ENCODE measurements at places on chromosomes 7 and 10. TPM values are rescaled to one million over a fixed set of nuclear protein-coding genes. Genes with fewer than 3 reads are reported as not detected.

- DNase-seq = no peak
These were observed 232.7 kb downstream of the NSUN6 start for GRCh38 chr10:18418541-18419215.

DNA sequence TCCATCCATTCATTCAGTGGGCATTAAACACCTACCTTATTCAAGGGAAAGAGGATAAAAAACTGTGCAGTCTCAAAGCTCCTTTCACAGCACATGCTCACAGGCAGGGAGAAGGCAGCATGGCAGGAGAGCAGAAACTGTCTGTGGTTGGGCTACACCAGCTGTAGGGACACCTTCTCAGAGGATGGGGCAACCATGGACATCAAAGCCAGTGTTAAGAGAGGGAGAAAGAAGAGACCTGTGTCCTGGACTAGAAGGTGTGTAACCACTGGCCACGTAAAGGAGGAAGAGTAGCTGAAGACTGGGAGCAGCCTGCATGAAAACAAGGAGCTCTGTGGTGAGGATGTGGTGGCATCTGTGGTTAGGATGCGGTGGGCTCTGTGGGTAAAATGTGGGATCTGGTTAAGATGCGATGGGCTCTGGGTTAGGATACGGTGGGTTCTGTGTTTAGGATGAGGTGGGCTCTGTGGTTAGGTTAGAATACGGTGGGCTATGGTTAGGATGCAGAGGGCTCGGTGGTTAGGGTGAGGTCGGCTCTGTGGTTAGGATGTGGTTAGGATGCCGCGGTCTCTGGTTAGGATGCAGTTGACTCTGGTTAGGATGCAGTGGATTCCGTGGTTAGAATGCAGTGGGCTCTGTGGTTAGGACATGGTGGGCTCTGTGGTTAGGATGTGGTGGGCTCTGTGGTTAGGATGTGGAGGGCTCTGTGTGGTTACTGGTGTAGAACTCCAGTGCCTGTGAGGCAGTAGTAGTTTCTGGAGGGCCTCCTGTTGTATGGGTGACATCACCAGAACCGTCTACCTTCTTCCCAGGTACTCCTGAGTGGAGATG lies 197.6 kb downstream of the WDR37 start:
- DNase-seq = no peak

GRCh38 chr10:77796311-77796915 lies 130.1 kb downstream of the DLG5 start:
- no peak for DNase-seq

DNA sequence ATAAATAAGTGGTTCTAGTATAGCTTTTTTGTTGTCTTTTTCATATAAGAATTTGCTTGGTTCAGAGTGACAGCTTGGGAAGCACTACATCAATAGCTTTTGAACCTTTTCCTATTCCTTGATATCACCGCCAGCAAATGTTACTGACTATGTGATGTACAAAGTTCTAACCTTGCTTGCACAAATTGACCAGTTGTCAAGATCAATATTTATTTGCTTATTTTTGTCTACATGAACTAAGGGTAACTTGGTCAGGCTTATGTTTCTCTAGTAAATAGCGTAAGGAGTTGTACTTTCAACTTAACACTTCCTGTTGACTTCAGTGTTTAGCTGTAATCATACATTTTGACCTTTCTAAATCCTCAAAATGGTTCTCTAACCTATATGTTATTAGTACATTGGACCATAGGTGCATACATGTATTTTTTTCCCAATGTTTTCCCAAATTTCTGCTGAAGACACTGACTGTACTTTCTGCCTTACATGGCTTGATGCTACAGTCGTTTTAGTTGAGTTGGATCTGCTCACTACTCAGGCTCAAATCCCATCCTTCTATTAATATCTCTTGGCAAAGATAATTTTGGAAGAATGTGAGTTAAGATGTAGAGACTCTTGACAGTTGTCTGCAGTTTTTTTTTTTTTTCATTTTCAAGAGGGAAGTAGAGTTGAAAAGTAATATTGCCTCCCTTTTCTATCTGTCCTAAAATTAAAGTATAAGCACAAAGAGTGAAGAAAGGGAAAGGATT lies 239.1 kb upstream of the KAT6B start:
- no peak for DNase-seq

- DNase-seq = peak; percentile 95
These were observed 2.0 kb downstream of the ZMIZ1 start for GRCh38 chr10:79070606-79071395.

DNA sequence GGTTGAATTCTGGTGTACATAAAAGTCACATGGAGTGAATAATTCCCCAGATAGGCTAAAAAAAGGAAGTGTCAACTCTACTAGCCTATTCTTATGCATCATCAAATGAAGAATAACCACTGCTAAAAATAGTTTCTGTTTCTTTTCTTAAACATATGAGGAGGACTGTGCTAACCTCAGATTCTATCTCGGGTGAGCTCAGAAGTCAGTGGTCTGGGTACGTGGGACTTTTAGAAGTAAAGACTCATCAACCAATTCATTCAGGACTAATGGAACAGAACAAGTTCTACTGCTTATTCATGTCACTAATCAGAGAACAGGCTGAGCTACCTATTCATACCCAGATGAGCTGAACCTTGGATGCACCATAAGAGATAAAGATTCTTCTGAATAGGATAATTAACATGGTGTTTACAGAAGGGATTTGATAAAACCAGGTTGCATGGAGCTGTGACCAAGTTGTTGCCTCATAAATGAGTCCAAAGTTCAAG lies 9.5 kb upstream of the ASAH2 start:
- DNase-seq = no peak

DNA sequence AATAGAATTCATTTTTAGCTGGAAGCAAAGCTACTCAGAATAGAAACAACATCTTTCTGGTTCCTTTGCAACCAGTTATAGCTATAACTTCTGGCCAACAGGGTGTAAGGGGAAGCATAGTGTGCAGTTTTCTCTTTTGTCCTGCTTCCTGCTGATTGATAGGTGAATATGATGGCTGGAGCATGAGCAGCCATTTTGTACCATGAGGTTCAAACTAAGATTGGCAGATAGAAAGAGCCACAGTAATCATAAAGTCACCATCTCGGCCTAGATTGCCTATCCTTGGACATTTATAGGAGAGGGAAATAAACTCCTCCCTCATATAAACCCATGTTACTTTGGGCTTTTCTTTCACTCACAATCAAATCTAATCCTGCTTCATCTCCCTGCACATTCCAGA lies 102.2 kb upstream of the FGFR2 start:
- no peak for DNase-seq

- peak; percentile 25 for DNase-seq
These were observed 111.7 kb upstream of the BTBD16 start for GRCh38 chr10:122159141-122159970.

DNA sequence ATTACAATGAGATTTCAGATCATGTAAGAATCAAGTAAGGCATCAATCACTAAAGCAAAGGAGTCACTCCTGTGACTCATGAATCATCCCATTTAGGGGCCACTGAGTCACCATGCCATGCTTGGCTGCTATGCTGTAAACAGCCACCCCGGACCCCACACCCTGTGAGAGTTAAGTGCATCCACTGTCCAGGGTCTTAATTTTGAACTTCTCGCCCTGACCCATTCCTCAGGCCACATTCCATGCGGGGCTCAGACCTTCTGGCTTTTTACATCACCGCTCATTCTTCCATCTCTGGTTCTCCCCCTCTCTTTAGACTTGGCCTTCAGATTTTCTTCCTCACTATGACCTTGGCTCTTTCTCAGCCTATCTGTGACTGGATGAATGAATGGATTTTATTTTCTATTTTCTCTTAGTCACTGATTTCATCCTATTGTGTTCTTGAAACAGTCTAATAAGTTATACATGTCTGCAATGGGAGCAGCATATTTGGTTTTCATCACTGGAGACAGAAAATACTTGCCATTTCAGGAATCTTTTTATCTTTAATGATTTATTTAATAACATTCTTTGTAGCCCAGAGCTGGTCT lies 239.6 kb downstream of the SKIDA1 start:
- DNase-seq = no peak

DNA sequence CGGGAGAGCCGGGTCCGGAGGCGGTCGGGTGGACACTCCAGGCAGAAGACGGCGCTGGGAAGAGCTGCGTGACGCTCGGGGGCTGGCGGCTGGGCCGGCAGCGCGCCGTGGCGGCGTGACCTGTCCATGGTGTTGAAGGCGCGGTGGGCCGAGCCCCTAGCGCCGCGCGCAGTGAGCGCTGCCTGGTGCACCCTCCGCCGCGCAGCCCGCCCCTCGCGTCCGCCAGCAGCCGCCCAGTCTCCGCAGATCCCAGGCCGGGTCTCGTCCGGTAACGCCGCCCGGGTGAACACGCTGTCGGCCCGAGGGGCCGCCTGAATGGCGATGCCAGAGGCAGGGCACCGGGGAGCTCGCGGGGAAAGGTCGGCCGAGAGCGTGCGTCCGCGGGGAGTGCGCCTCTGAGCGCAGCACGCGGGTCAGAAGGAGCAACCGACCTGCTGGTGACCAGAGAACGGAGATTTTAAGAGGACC lies 657 bp upstream of the TMEM178B start:
- peak; percentile 45 for DNase-seq

GRCh38 chr10:44024356-44025116 lies 360.4 kb downstream of the CXCL12 start:
- no peak for DNase-seq

GRCh38 chr7:231858-232246 lies 39.5 kb downstream of the FAM20C start:
- DNase-seq = no peak

GRCh38 chr7:45495618-45496017 lies 78.5 kb upstream of the ADCY1 start:
- no peak for DNase-seq

DNA sequence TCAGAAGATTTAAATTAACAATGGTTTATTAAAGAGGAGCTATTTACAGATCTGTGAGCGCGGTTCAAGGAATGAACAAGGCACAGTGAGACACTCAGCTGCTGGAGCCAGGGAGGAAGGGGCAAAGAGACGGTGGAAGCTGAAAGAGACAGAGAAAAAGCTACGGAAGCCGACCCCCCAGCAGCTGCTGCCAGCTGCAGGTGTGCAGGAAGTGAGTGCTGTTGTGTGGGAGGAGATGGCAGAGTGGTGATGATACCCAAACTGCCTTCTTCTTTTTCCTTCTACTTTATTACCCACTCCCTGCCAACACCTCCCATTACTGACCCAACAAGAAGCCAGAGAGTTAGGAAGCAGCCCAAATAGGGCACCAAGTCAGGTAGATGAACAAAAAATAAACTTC lies 41.9 kb upstream of the MBL2 start:
- DNase-seq = no peak

DNA sequence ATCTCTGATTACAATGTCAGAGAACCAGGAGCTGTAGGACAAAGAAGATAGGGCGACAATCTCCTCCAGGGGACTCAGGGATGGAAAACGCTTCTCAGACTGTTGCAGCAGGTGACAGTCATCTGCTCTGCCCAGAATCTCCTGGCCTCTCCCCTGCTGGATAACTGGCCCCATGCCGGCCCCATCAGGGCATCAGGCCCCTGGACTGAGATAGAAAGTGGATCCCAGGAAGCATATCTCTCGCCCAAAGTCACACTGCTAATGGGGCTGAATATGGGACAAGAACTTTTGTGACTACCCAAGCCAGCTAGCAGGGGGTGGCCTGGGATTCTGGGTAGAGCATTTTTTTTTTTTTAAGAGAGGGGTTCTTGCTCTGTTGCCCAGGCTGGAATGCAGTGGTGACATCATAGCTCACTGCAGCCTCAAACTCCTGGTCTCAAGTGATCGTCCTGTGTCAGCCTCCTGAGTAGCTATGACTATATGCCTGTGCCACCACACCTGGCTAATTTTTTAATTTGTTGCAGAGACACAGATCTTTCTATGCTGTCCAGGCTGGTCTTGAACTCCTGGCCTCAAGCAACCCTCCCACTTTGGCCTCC lies 20.5 kb upstream of the MLXIPL start:
- DNase-seq = no peak

- DNase-seq = no peak
These were observed 152.0 kb downstream of the HDAC9 start for GRCh38 chr7:18647582-18647981.

GRCh38 chr7:27071622-27072390 lies 24.0 kb downstream of the HOXA1 start:
- DNase-seq = no peak

DNA sequence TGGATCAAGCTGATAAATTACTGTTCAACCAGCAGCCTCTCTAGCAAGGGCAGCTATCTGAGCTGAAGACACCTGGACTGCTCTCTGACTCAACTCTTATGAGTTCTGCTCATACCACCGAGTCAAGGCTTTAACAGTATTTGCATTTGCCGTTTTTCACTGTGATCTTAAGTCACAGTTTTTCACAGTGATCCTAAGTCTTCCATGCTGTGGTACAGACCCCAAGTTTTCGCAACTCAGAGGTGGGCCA lies 31.3 kb downstream of the PIP4K2A start:
- DNase-seq = peak; percentile 27

DNA sequence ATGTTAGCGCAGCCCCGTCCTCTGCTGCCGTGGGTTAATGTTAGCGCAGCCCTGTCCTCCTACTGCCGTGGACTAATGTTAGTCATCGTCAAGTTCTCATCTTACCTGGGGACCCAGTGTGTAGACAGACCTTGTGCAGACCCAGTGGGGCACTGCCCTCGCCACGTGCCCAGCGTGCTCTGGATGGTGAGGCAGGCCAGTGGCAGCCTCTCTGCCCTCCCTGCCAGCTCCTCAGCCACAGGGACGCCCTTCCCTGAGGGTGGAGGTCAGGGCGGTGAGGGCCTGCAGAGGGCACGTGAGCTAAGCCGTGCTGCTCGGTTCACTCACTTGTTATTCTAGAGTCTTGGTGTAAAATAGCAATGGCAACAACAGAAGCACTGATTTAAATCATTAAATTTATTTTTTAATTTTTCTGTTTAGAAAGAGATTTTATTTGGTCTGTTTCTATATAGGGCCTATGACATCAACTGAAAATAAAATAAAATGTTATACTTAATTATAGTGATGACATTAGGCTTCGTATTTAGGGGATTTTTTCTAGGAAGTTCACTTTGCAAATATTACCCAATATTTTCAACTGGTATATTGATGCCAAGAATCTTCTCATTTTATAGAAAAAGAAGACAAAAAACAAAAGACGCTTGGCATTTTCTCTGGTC lies 48.4 kb downstream of the NKX6-2 start:
- DNase-seq = no peak

- peak; percentile 1 for DNase-seq
These were observed 61.6 kb upstream of the MKI67 start for GRCh38 chr10:128187788-128188185.

DNA sequence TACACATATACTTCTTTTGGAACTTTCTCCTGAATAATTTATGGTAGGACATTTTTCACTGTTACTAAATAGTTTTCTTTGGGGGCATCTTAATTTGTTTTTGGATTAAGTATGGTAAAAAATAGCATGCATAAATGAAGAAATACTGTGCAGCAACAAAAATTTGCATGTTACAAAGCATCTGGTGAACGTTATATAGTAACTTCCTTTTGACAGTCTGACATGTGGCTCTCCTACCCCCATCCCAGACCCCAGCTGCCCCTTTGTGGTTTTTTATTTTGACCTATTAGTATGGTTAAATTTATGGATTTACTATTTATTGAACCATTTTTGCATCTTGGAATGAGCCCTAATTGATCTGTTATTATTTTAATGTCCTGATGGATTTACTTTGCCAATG lies 9.9 kb downstream of the TASOR2 start:
- no peak for DNase-seq

Gene FBXL15
- 4.3 TPM for total RNA-seq

Gene COPS6
- total RNA-seq = 113 TPM

Gene WDFY4
- total RNA-seq = not detected

Gene SLC39A12
- not detected for total RNA-seq

Gene CPA4
- total RNA-seq = 90.2 TPM

Gene CDHR1
- 0.43 TPM for total RNA-seq

Gene NACAD
- 2.6 TPM for total RNA-seq

Gene CAMK1D
- 1.3 TPM for total RNA-seq

Gene C10orf105
- total RNA-seq = not detected

Gene ZWINT
- 28.0 TPM for total RNA-seq

Gene OR2A5
- total RNA-seq = not detected

Gene TACR2
- under 0.01 TPM for total RNA-seq
